Effector memory CD4-positive, alpha-beta T cell (primary cell): ENCODE measurements at places on chromosomes 4 and X.

DNA sequence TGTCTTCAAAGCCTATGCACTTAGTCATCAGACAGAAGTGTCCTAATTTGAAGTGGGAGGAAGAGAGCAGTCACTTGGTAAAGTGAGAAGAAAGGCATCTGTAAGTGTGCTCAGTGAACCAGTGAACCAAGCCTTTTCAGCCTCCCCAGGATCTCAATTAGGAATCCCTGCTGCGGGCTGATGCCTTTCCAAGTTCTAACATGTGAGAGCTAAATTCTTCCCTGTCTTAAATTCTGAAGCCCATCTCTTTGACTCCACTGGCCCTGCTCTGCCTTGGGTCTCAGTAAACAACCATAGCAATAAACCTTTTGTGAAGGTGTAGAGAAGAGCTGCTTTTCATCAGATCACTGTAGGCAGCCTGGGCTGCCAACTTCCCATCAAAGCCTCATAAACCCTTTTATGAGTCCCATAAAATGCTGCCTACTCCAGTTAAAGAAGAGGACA lies 701.2 kb upstream of the LCORL start:
- DNase-seq: no peak

- DNase-seq: no peak
Measured at GRCh38 chrX:130869239-130869638, 33.8 kb downstream of the ENOX2 start.

DNA sequence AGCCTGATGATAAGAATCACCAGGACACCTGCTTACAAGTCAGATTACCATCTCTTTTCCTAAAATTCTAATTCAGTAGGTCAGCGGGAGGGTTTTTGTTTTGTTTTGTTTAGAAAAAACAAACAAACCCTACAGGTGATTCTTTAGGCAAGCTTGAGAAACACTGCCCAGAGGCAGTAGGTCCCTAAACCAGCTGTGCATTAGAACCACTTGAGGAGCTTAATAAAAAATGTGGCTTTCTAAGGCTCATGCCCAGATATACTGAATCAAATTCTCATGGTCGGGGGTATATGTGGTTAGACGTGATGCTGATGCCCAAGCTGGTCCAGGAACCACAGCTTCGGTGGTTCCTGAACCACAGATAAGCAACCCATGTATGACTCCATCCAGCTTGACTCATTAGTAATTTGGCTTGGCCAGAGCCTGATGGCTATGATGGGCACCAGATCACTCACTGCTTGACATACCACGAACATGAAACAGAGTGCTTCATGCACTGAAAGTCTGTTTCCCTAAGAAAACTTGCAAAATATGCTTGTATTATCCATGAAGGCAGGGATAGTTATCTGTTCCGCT lies 338.1 kb upstream of the F9 start:
- no peak for DNase-seq

- no peak for DNase-seq
Measured at GRCh38 chr4:150680651-150681050, 98.7 kb downstream of the MAB21L2 start.

- DNase-seq: no peak
Measured at GRCh38 chr4:153418558-153418957, 47.6 kb upstream of the TMEM131L start.
